ENCODE measurements at places on chromosomes 5 and 9. TPM values are rescaled to one million over a fixed set of nuclear protein-coding genes. Genes with fewer than 3 reads are reported as not detected.

- H3K4me3 ChIP-seq = peak overlapping the region; percentile 91
- H3K36me3 ChIP-seq = peaks cover 6% of the 10 kb centered on the region
- no peaks in the 10 kb centered on the region for H3K27me3 ChIP-seq
- DNase-seq = no peak
- peaks cover 27% of the 10 kb centered on the region for H3K4me1 ChIP-seq
These were observed 707 bp upstream of the RIMOC1 start for GRCh38 chr5:41903382-41903891.

- DNase-seq = no peak
These were observed 57.7 kb downstream of the LMX1B start for GRCh38 chr9:126671381-126671831.

GRCh38 chr5:128329386-128329939, 208.6 kb downstream of the FBN2 start:
- no peak overlapping the region for H3K4me3 ChIP-seq
- H3K4me1 ChIP-seq = no peaks in the 10 kb centered on the region
- no peak overlapping the region for H3K27ac ChIP-seq
- no peaks in the 10 kb centered on the region for H3K27me3 ChIP-seq

DNA sequence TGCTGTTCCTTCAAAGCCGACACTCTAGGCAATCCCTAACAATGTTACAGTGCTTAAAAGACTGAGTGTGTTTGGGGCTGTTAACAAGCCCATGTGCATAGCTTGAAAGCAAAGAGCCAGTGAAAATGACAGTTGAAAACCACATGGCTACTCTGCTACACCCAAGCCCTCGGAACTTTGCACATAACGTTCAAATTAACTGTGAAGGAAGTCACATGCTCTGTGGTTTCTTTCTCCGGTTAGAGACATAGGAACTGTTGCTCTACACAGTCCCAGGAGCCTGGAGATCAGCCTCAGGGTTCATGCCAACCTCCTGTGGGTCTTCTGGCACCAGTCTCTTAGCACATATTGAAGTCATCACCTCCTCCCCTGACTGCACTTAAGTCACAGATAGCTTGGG, 51.1 kb downstream of the C9orf152 start:
- H3K27ac ChIP-seq = no peak overlapping the region
- H3K27me3 ChIP-seq = no peaks in the 10 kb centered on the region
- peak overlapping the region; percentile 6 for H3K4me3 ChIP-seq

- H3K27me3 ChIP-seq = no peaks in the 10 kb centered on the region
- H3K36me3 ChIP-seq = no peaks in the 10 kb centered on the region
- no peak overlapping the region for H3K27ac ChIP-seq
These were observed 1.7 kb upstream of the RECK start for GRCh38 chr9:36035006-36035405.

GRCh38 chr5:146877783-146878475, 628 bp downstream of the PPP2R2B start:
- peaks cover 11% of the 10 kb centered on the region for H3K4me1 ChIP-seq
- peak overlapping the region; percentile 54 for H3K27ac ChIP-seq
- H3K4me3 ChIP-seq = peak overlapping the region; percentile 63
- H3K36me3 ChIP-seq = no peaks in the 10 kb centered on the region

GRCh38 chr9:126144603-126145456, 181.8 kb upstream of the MVB12B start:
- no peaks in the 10 kb centered on the region for H3K4me1 ChIP-seq
- no peaks in the 10 kb centered on the region for H3K27me3 ChIP-seq
- H3K36me3 ChIP-seq = no peaks in the 10 kb centered on the region
- no peak overlapping the region for H3K27ac ChIP-seq
- DNase-seq = no peak
- H3K4me3 ChIP-seq = no peak overlapping the region

GRCh38 chr9:134441227-134442084, 115.2 kb downstream of the RXRA start:
- peaks cover 5% of the 10 kb centered on the region for H3K27me3 ChIP-seq
- H3K4me3 ChIP-seq = no peak overlapping the region
- DNase-seq = no peak

DNA sequence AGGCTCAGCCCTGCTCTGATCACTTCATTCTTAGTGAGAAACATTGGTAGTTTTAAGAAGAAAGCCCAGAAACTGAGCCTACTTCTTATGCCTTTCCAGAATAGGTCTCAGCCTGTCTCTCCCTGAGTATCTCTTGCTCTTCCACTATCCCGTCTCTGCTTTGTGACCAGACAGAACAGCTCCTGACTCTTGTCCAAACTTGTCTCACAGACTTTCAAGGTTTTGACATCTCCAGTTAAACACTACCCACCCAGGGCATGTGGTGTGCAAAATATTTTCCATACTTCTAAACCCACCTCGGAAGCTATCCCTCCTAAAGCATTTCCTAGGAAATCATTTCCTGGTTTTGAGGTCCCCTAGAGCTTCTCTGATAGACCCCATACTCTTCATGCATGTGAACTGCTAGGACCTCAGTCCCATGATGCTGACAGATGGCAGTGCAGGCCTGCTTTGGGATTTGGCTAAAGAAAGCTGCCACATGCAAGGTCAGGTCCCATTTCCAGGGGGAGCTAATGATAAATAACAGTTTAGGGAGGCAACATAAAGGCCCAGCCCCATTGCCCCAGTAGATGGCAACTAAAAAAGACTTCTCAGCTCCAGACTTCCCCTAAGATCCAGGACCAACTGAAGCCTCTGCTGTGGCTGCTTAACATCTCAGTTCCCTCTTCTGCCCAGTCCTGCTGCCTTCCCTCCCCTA, 211.5 kb downstream of the MED10 start:
- no peaks in the 10 kb centered on the region for H3K27me3 ChIP-seq
- H3K27ac ChIP-seq = no peak overlapping the region
- no peaks in the 10 kb centered on the region for H3K36me3 ChIP-seq
- no peaks in the 10 kb centered on the region for H3K4me1 ChIP-seq

GRCh38 chr9:121289772-121290370, 21.9 kb downstream of the GSN start:
- no peaks in the 10 kb centered on the region for H3K27me3 ChIP-seq
- H3K36me3 ChIP-seq = no peaks in the 10 kb centered on the region
- H3K4me3 ChIP-seq = no peak overlapping the region
- peak overlapping the region; percentile 31 for H3K27ac ChIP-seq

DNA sequence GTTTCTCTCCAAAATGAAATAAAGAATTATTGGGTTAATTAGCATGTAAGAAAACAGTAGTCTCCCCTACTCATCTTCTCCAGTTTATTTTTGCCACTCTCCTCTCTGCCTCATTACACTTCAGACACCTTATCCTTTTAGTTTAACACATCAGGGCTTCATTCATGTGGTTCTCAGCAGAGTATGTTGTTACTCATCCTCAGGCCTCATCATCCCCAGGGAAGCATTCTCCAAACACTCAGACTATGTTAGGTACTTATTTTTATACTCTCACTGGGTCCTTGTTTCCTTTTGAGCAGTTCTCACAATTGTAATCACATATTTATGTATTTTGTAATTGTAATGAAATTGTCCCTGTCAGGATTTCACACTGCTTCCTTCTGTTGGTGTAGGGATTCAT, 470.5 kb downstream of the PDE4D start:
- no peaks in the 10 kb centered on the region for H3K36me3 ChIP-seq
- no peaks in the 10 kb centered on the region for H3K27me3 ChIP-seq
- H3K4me3 ChIP-seq = no peak overlapping the region
- no peak overlapping the region for H3K27ac ChIP-seq
- no peak for DNase-seq

GRCh38 chr5:59039296-59040023, 456.6 kb downstream of the RAB3C start:
- H3K27ac ChIP-seq = peak overlapping the region; percentile 62
- no peaks in the 10 kb centered on the region for H3K36me3 ChIP-seq
- H3K4me3 ChIP-seq = peak overlapping the region; percentile 76
- DNase-seq = peak; percentile 80

- H3K36me3 ChIP-seq = peaks cover 7% of the 10 kb centered on the region
- no peak overlapping the region for H3K27ac ChIP-seq
These were observed 95.3 kb downstream of the PRRT1B start for GRCh38 chr9:131640438-131641137.

DNA sequence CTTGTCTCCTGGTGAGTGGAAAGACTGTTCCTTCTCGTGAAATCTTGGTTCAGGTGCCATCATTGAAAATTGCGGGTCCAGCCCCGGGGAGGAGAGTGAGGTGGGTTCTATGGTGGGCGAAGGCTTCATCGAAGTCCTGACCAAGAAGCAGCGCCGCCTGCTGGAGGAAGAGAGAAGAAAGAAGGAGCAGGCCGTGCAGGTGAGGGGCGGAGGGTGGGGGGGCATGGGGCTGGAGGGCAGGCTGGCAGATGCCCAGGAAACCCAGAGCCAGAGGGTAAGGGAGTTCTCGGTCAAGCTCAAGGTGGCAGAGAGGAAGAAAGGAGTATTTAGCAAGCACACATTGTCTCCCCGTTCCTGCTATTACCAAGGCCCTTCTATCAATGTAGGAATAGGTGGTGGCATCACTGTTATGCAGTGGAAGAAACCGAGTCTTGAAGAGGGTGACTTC, 24.3 kb upstream of the POMT1 start:
- no peaks in the 10 kb centered on the region for H3K4me1 ChIP-seq
- H3K4me3 ChIP-seq = no peak overlapping the region
- no peak overlapping the region for H3K27ac ChIP-seq
- H3K36me3 ChIP-seq = peaks cover 82% of the 10 kb centered on the region
- no peaks in the 10 kb centered on the region for H3K27me3 ChIP-seq

GRCh38 chr9:14317667-14318320, 3.9 kb upstream of the NFIB start:
- H3K27me3 ChIP-seq = peaks cover 13% of the 10 kb centered on the region
- no peak overlapping the region for H3K27ac ChIP-seq
- H3K4me3 ChIP-seq = no peak overlapping the region
- no peak for DNase-seq

GRCh38 chr5:64507264-64507605, 1.4 kb downstream of the RGS7BP start:
- no peaks in the 10 kb centered on the region for H3K36me3 ChIP-seq
- H3K27ac ChIP-seq = no peak overlapping the region
- no peak for DNase-seq
- H3K4me3 ChIP-seq = no peak overlapping the region

DNA sequence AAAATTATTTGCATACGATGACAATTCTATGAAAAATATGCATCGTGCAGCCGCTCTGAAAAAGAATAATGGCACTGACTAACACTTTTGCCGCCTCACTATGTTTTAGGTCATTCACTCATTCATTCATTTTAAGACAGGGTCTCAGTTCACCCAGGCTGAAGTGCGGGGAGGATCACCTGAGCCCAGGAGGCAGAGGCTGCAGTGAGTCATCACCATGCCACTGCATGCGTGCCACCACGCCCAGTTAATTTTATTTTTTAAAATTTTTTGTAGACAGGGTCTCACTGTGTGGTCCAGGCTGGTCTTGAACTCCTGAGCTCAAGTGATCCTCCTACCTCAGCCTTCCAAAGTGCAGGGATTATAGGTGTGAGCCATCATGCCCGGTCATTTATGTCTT, 37.0 kb downstream of the RAPGEF1 start:
- H3K4me3 ChIP-seq = no peak overlapping the region
- no peaks in the 10 kb centered on the region for H3K36me3 ChIP-seq
- no peaks in the 10 kb centered on the region for H3K27me3 ChIP-seq
- H3K4me1 ChIP-seq = peaks cover 53% of the 10 kb centered on the region

- H3K27ac ChIP-seq = no peak overlapping the region
- peaks cover 29% of the 10 kb centered on the region for H3K36me3 ChIP-seq
- H3K27me3 ChIP-seq = no peaks in the 10 kb centered on the region
- no peak overlapping the region for H3K4me3 ChIP-seq
- DNase-seq = no peak
These were observed 53.5 kb downstream of the RNF38 start for GRCh38 chr9:36346569-36346968.

- no peaks in the 10 kb centered on the region for H3K27me3 ChIP-seq
- DNase-seq = no peak
- H3K27ac ChIP-seq = no peak overlapping the region
- no peak overlapping the region for H3K4me3 ChIP-seq
These were observed 31.9 kb downstream of the IPPK start for GRCh38 chr9:92637886-92638620.

- DNase-seq = no peak
- H3K4me1 ChIP-seq = no peaks in the 10 kb centered on the region
- no peak overlapping the region for H3K27ac ChIP-seq
- peaks cover 11% of the 10 kb centered on the region for H3K27me3 ChIP-seq
- H3K36me3 ChIP-seq = no peaks in the 10 kb centered on the region
- no peak overlapping the region for H3K4me3 ChIP-seq
These were observed 93.3 kb downstream of the LIFR start for GRCh38 chr5:38462976-38463633.

DNA sequence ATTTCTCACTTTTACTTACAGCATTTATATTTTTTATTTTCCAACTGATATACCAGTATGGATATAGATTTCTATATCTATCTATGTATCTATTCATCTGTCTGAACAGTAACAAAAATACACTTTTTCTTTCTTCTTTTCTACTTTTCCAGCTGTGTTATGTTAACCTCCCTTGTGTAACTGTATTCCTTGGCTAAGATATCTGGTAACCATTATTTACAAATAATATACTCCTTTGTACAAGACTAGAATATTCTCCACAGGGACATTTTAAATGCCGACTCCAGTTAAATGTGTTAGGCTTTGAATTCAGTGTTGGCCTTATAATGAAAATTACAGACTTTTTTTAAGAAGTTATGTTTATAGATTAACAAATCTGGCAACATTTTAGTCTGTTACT, 168.7 kb downstream of the XRCC4 start:
- H3K27me3 ChIP-seq = no peaks in the 10 kb centered on the region
- H3K27ac ChIP-seq = no peak overlapping the region

DNA sequence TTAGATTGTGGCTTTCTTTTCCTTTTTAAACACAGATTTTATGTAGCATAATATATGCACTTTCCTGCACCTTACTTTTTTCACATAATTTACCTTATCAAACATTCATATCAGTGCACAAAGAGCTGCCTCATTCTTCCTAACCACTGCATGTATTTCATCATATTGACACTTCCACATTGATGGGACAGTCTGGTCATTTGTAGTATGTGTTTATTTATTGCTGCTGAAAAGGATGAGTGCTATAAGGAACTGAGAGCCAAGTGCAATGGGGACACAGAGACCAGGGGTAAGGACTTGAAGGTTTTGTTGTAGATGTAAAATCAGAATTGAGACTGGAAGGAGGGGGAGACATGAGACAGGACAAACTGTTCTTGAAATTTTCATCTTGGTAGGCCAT, 193.8 kb downstream of the SMARCA2 start:
- H3K36me3 ChIP-seq = no peaks in the 10 kb centered on the region
- no peak overlapping the region for H3K27ac ChIP-seq

DNA sequence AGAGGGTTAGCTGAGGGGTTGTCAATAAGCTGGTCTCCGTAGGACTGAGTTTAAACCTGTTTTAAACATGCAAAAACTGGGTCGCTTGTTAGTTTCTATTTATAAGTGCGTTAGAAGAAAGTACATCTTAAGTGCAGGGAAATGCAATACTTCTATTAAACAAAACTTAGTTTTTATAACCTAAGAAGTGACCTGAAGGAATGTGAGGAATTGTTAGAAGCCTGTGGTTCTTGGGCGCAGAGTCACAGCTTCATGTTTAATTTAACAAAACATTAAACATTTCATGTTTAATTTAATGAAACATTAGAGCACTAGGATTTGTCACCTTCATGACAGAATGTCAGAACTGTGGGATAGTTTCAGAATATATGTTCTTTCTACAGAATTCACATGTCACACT, 469.2 kb upstream of the WWC1 start:
- H3K27me3 ChIP-seq = no peaks in the 10 kb centered on the region
- no peaks in the 10 kb centered on the region for H3K4me1 ChIP-seq
- DNase-seq = no peak
- no peak overlapping the region for H3K4me3 ChIP-seq
- H3K36me3 ChIP-seq = no peaks in the 10 kb centered on the region

The FAM78A gene
- 44.4 TPM for total RNA-seq

The MTREX gene
- 98.9 TPM for total RNA-seq

The CKS2 gene
- 253 TPM for total RNA-seq

The PALM2AKAP2 gene
- not detected for total RNA-seq

The RASGRF2 gene
- 13.5 TPM for total RNA-seq

The CAVIN4 gene
- total RNA-seq = 0.26 TPM

The SLC6A18 gene
- total RNA-seq = not detected

The CCDC192 gene
- not detected for total RNA-seq

The MEIKIN gene
- total RNA-seq = 0.53 TPM

All from CD8-positive, alpha-beta memory T cell (primary cell).